CD4-positive, alpha-beta T cell treated with Interleukin-12 subunit alpha and Interleukin-12 subunit beta, for 1 hour (primary cell): ENCODE measurements at places on chromosomes 7 and 10.

GRCh38 chr7:155371884-155372781 lies 74.5 kb downstream of the INSIG1 start:
- no peak for DNase-seq

- DNase-seq: no peak
These were observed 134.5 kb downstream of the WNT2 start for GRCh38 chr7:117188376-117188775.

GRCh38 chr10:66521506-66521905 lies 404.3 kb upstream of the LRRTM3 start:
- DNase-seq: no peak

DNA sequence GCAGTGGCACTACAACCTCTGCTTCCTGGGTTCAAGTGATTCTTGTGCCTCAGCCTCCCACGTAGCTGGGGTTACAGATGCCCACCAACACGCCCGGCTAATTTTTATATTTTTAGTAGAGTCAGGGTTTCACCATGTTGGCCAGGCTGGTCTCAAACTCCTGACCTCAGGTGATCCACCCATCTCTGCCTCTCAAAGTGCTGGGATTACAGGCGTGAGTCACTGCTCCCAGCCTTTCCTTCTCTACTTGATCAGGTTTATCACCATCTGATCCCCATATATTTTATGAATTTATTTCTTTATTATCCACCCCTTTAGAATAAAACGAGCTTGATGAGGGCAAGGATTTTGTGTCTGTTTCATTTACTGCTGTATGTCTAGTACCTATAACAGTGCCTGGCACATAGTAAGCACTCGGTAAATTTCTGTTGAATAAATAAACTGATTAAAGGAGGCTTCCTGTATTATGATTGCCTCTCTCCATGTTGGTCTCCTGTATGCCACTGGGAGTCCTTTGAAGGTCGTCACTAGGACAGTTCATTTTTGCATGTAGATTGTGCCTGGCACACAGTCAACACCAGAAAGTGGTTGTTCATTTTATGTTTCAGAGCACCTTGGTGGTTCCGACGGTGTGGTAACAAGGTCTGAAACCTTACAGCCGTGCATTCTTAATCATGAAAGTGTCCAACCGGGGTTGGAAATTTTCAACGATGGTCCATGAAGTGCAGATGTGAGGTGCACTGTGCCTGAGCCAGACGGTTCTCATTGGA lies 9.6 kb upstream of the EIF3A start:
- peak; percentile 61 for DNase-seq

- DNase-seq: no peak
These were observed 10.6 kb downstream of the DNAJB6 start for GRCh38 chr7:157347217-157347904.

- DNase-seq: no peak
These were observed 214.9 kb upstream of the TCF7L2 start for GRCh38 chr10:112735041-112735695.

- DNase-seq: no peak
These were observed 16.7 kb downstream of the AGFG2 start for GRCh38 chr7:100555701-100556100.

DNA sequence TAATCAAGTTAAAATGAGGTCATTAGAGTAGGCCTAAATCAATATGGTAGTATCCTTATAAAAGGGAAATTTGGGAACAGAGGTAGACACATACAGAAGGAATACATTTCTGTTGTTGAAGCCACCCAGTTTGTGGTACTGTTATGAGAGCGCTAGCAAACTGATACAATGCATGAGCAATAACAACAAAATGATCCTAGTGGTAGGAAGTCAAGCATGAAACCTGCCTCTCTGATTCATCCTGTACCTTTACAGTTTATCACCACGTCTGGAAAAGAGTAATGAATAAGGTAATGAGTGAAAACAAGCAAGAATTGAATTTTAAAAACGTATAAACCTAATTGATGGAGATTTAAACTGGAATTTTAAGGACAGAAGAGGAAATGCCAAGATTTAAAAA lies 217.2 kb downstream of the PCLO start:
- DNase-seq: no peak

DNA sequence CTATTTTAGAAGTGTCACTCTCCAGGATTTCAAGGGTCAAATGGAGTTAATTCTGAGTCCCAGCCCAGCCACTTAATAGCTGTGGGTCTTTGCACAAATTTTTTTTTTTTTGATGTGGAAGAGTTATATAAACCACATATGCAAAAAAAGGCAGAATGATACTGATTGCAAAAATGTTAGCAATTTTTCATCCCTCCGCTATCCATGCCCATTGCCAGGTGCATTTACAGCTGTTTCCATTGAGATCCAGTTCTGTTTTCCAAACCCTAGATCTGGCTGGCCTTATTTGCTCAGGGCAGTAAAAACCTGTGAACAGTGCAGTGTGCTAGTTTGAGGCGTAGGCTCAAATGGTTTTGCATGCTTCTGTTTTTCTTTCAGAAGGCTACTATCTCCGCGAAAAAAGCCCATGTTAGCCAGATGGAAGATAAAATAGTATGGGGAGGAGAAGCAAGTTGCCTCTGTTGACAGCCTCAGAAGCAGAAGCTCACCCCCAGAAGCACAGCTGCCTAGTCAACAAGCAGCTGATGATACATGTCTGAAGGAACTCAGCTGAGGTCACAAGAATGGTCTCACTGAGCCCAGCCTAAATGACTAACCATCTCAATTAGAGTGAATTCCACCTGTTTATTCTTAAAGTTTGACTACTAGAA lies 997 bp upstream of the ZNF138 start:
- no peak for DNase-seq

- no peak for DNase-seq
These were observed 191.3 kb downstream of the RNF133 start for GRCh38 chr7:122507591-122507990.

DNA sequence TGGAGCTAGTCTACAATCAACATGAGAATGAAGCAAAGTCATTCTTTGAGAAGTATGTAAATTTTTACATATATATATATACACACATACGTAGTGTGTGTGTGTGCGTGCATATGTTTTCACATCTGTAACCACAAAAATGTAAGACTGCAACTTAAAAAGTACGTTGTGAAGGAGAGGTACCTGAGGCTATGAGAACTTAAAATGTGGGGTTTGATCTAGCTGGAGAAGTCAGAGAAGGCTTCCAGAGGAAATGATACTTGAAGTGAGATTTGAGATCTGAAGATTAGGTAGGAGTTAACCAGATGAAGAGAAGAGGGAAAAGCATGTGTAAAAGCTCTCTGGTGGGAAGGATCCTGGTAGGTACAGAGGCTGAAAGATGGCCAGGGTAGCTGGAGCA lies 5.8 kb downstream of the TAF5 start:
- no peak for DNase-seq

- no peak for DNase-seq
These were observed 163.0 kb downstream of the MYOF start for GRCh38 chr10:93319096-93319495.

DNA sequence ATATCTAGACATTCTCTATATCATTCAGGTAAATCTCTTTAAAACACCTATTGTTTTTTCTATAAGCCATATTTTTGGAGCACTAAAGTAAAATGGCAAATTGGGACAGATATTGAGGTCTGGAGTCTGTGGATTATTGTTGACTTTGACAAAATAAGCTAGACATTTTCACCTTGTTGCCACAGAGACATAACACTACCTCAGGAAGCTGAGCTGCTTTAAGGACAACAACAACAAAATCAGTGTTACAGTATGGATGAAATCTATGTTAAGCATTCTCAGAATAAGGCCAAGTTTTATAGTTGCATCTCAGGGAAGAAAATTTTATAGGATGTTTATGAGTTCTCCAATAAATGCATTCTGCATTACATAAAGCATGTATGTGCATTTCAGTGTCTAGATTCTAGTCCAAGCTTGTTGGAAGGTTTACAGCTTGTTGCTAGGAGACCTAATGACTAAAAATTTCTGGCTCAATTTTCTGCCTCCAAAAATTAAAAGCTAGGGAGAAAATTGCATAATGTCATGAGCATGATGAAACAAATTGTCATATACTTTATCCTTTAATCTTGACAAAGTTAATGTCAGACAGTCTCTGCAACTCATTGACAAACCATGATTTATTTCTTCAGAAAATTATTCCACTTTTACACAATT lies 18.3 kb downstream of the LIPM start:
- DNase-seq: peak; percentile 23

DNA sequence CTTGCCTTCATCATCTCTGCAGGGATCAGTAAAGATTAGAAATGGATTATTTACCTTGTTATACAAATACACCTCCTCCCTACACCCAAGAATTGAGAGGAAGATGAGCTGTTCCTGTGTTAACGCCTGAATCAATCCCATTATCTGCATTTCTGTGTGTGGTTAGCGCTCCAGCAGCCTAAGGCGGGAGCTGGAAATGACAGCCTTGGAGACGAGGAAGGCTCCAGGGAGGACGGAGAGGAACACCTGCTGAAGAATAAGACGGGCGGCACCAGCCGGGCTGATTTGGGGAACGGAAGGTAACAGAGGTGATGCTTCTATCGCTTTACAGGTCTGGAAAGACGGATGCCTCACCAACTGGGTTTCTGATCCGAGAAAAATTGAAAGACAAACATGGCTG lies 34.2 kb upstream of the DDC start:
- no peak for DNase-seq

GRCh38 chr10:9577746-9578145 lies 1439.9 kb upstream of the CELF2 start:
- DNase-seq: no peak

- DNase-seq: no peak
These were observed 40.6 kb upstream of the LRRC4 start for GRCh38 chr7:128071801-128072200.

- no peak for DNase-seq
These were observed 138.9 kb upstream of the KLF14 start for GRCh38 chr7:130872756-130873448.

DNA sequence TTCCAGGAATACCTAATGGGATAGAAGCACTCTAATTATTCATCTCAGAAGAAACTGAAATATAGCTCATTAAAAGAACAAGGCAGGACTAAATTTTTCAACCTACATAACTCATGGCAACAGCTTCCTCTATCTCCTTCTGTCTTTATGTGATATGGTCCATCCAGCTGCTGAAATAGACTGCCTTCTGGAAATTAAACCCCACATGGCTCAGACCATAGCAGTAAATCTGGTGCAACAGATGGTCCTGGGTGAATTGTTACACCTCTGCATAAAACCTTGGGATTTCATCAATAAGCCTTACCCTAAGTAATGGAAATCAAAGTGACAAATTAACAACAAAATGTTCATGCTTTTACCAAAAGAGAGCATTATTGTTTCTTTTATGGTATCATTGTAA lies 205.6 kb upstream of the CSTF2T start:
- no peak for DNase-seq

- no peak for DNase-seq
These were observed 100.4 kb upstream of the SEMA3A start for GRCh38 chr7:84294847-84295455.

DNA sequence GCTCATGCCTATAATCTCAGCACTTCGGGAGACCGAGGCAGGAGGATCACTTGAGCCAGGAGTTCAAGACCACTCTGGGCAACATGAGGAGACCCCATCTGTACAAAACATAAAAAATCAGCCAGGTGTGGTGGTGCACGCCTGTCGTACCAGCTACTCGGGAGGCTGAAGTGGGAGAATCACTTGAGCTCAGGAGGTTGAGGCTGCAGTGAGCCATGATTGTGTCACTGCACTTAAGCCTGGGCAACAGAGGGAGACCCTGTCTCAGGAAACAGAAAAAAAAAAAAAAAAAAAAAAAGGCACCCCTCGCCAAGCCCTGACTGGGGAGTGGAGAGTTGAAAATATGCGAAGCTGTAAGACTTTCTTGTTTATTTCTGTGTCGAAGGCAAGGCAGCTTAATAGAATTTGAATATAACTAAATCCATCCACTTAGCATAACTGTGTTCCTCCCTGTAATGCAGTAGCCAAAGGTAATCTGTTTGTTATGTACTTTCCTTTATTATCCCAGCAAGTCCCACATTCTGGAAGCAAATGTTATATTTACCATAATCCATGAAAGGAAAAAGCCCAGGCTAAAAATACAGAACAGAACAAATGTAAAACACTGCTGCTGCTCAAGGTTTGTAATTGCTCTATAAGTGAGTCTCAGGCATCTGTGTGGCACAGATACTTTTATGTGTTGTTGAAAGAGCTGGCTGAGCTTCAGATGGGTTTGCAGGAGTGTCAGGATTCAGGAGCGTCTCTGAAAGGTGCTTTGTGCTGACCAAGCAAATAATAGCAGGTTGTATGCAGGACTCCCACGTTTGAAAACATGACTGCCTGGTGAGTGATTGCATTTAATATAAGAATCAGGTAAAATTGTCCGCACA lies 127.2 kb downstream of the CELF2 start:
- DNase-seq: no peak

DNA sequence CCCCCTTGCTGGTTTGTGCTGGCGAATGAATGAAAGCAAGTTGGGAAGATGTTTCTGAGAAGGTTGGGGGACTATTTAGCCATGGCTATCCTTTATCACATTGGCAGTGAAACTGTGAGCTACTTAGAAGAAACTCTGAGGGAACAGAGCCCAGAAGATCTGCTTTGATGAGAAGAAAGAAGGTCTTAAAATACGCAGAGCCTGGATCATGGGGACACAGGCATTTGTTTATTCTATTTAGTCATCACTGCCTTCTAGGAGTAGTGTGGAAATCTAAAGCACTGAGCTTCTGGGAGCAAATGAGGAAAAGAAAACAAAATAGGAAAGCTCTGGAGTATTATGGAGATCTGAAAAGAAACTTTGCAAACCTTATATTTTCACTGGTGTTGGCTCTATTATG lies 28.5 kb downstream of the CPED1 start:
- no peak for DNase-seq

GRCh38 chr7:107564553-107565298 lies 955 bp downstream of the DUS4L start:
- DNase-seq: no peak

GRCh38 chr7:37018954-37019353 lies 294.7 kb upstream of the AOAH start:
- no peak for DNase-seq

GRCh38 chr10:61187601-61188000 lies 243.6 kb upstream of the RHOBTB1 start:
- DNase-seq: no peak

GRCh38 chr7:22113041-22113440 lies 167.3 kb upstream of the CDCA7L start:
- DNase-seq: no peak

DNA sequence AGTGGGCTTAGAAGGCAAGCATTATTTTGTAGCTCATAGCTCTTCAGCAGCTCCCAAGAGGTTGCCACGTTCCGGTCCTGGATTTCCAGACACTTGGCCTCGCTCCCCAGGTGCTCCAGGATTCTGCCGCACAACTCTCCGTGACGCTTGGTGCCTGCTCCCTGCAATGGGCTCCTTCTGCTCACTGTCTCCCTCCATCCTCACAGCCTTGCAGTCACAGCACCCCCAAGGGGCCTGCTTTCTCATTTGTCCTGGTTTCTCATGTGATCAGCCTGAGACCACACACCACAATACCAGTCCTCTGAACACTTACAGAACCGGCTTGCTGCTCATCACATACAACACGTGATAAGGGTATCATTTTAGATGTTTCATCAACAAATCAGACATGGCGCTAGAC lies 9.8 kb downstream of the IGFBP3 start:
- no peak for DNase-seq

DNA sequence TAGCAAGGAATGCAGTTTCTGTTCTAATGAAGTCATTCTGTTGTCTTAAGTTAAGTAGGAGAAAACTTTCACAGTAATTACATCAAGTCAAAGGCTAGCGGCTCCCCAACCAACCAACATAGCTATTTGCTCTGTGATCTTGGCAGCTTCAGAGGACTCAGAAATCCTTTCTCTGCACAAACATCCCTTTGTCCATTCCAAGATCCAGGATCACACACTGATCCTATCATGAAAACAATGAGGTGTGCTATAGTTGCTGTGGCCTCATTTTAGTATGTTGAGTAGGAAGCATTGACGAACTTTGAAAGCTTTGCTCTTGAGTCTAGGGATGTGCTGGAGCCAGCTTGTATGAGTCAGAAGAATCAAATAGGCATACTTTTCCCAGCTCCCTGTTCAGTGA lies 218.2 kb upstream of the PRSS58 start:
- no peak for DNase-seq
